Kidney tubule cell (primary cell): ENCODE measurements at places on chromosomes 4 and X.

GRCh38 chrX:119539872-119540271 is 25.3 kb downstream of the STEEP1 start:
- no peak for DNase-seq

DNA sequence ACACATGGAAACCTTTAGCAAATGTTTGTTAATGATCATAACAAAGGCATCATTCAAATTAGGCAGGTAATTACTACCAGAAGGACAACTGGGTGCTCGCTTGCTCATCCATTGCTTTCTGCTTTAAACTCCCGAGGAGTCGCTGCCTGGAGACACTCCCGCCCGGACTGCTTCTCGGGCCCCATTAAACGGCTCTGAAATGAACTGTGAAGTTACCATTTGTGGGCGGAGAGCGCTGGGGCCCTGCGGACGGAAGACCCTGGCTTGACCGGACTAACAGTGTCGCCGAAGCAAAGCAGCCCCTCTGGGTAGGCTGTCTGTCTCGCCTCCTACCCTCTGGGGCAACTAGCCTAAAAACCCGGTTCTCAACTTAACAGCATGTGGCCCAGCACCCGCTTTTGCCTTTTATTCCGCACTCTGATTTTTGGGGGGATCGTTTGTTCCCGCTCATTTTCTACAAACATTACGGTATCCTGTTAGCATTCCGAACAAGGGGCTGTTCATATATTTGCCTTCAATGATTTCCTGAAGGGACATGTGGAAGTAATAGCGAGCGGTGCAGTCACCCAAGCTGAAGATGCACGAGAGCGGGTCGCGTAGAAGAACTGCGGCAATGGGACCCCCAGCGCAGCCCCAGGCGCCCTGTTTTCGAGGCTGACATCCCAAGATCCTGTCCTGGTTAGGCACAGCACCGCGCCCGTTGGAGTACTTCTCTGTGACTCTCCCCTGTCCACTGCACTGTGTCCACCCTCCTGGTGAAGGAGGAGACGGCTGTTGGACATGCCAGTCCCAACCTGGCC is 1.6 kb upstream of the PDGFRA start:
- peak; percentile 56 for DNase-seq

- DNase-seq: no peak
Observed at GRCh38 chr4:69838977-69839376, 21.0 kb downstream of the SULT1E1 start.

GRCh38 chr4:11446155-11446811 is 17.6 kb upstream of the HS3ST1 start:
- peak; percentile 17 for DNase-seq

GRCh38 chr4:144970597-144970996 is 127.4 kb downstream of the ANAPC10 start:
- DNase-seq: no peak

DNA sequence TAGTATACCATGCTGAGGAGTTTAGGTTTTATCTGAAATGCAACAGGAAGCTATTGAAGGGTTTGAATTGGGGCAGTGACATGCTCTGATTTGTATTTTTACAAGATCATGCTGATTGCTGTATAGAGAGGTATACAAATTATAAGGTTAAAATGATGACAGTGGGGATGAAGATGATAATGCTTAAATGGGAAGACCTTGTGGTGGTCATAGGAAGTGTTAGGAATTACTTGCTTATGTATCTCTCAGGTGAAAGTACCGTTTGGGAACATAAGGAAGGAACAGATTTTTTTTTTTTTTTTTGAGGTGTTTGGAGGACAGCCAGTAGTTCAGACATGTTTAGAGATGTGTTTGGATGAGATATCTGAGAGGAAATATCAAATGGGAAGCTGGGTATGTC is 5.0 kb downstream of the BMP2K start:
- no peak for DNase-seq

GRCh38 chrX:8971116-8971515 is 62.8 kb downstream of the FAM9B start:
- DNase-seq: peak; percentile 66

- DNase-seq: peak; percentile 81
Observed at GRCh38 chr4:124713185-124713592, 657 bp upstream of the ANKRD50 start.

- DNase-seq: no peak
Observed at GRCh38 chr4:673349-674091, 556 bp downstream of the ATP5ME start.

GRCh38 chr4:121477480-121477879 is 96.7 kb upstream of the QRFPR start:
- DNase-seq: no peak

- DNase-seq: no peak
Observed at GRCh38 chrX:7261672-7262332, 113.8 kb upstream of the PUDP start.

GRCh38 chrX:152958047-152958446 is 35.9 kb downstream of the PNMA5 start:
- peak; percentile 24 for DNase-seq

- peak; percentile 19 for DNase-seq
Observed at GRCh38 chr4:89072921-89073320, 15.9 kb upstream of the FAM13A start.

DNA sequence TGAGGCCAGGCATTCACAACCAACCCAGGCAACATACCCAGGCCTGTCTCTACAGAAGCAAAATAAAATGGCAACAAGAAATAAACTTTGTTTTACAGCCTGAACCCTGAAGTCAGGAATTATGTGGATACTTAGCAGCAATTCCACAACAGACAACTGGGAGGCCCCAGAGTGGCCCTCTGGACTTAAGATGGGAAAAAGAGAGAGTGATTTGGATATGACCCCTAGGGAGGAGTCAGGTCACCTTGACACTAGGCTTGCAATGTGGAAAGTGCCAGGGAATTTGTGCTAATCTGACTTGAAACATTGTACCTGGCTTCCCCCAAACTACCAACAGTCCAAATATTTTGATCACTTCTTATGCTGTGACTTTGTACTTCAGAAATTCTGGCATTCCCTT is 193.1 kb downstream of the PARM1 start:
- no peak for DNase-seq

- DNase-seq: no peak
Observed at GRCh38 chr4:568962-569361, 7.1 kb downstream of the TMEM271 start.

GRCh38 chr4:77074381-77074831 is 1.4 kb downstream of the CCNI start:
- DNase-seq: peak; percentile 11

DNA sequence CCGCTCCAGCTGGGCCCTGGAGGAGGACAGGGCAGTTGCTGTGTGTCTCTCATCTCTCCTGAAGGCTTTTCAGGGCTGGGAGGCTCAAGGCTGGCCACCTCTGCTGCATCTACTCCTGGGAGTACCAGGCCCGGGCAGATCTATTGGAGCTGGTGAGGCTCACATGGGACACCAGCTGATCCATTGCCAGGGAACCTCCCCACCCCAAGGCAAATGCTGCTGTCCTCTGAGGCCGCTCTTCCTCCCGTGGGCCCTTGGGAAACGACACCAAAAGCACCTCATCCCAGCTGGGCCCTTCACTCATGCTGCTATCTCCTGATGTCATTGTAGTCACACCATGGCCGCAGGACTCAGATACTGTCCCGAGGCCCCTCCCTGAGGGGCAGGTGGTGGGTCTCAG is 3.6 kb downstream of the UBL4A start:
- DNase-seq: no peak

DNA sequence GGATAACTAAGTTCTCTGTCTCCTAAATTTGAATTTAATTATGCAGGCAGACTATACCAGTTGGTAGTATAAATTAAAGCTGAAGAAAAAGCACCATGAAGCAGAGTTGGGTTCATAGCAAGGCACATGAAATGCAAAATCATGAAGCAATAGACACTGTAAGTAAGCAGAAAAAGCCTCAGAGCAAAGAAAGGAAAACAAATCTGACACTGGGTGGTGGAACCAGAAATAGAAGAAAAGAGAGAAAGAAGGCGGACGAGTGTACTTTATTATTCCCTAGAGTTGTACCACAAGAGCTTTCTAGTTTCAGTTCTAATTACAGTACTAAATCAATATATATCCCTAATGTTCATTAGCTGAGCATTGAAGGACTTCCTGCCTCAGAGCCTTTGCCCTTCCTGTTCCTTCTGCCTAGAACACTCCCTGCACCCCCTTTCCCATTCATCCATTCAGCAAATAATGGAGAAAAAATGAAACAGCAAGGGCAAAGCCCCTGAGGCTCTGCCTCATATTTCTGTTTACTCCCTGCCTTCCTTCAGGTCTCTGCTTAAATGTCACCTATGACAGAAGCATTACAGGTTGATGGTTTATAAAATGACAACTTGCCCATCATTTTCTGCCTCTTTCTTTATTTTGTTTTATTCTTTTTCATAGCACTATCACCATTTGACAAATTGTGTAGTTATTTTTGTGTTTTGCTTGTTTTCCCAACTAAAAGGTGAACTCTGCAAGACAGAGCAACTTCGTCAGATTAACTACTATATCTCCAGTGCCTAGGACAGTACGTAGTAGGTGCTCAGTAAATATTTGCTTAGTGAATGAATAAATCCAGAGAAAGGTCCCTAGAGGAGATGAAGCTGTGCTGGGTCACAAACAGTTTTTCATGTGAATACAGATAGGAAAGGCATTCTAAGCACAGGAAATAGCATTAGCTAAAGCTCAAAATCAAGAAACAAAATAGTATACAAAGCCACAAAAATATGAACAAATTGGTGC is 154.0 kb upstream of the RASGEF1B start:
- no peak for DNase-seq

- DNase-seq: peak; percentile 64
Observed at GRCh38 chr4:147160908-147161513, 215.3 kb upstream of the TTC29 start.

GRCh38 chr4:56425518-56425917 is 9.9 kb downstream of the PPAT start:
- DNase-seq: no peak

- no peak for DNase-seq
Observed at GRCh38 chrX:55490121-55490520, 473 bp upstream of the USP51 start.

GRCh38 chr4:173520921-173521466 is 9.0 kb downstream of the HAND2 start:
- DNase-seq: no peak

- no peak for DNase-seq
Observed at GRCh38 chrX:15401378-15401777, 17.2 kb upstream of the VEGFD start.

GRCh38 chrX:45295259-45295986 is 94.7 kb upstream of the DIPK2B start:
- DNase-seq: peak; percentile 81

DNA sequence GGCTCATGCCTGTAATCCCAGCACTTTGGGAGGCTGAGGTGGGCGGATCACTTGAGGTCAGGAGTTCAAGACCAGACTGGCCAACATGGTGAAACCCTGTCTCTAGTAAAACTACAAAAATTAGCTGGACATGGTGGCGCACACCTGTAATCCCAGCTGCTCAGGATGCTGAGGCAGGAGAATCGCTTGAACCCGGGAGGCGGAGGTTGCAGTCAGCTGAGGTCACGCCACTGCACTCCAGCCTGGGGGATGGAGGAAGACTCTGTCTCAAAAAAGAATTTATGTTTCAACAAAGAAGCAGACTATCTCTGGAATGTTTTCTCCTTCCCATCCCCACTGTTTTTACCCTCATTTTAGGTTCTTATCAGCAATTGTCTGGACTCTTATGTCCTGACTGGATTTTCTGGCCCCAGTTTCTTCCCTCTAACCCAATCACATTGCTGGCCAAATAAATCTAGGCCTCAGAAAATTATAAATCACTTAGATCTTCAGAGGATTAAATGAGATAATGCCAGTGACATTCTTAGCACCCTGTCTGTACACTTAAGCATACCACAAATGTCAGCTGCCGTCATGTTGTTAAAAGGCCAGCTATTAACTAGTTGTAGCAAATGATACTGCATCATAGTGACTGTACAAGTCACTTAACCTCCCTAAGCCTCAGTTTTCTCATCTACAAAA is 44.9 kb upstream of the PRSS48 start:
- DNase-seq: no peak

GRCh38 chrX:103685396-103685795 is 1.1 kb downstream of the MORF4L2 start:
- no peak for DNase-seq

GRCh38 chrX:39678914-39679313 is 418.8 kb downstream of the BCOR start:
- no peak for DNase-seq

DNA sequence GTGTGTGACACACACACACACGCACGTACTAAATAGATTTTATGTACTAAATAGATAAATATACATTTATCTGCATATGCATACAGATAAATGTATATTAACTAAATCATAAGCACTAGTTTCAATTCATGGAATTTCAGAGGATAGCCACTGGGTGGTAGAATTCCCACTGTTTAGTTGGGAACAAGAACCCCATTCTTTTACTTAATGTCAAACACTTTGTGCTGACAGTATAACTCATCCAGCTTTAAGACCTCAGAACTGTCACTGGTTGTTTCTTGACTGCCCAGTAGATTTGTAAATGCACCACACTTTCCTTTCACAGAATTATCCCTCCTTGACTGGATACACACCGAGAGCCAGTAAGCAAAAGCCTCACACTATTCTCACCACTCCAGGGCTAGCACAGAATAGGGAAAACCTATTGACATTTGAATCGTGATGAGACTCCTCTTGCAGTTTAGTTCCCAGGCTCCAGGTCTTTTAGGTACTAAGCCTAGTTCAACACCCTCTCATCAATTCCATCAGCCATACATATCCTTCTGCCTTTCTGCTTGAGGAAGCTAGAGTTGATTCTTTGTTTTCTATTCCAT is 32.4 kb downstream of the PPARGC1A start:
- DNase-seq: no peak

DNA sequence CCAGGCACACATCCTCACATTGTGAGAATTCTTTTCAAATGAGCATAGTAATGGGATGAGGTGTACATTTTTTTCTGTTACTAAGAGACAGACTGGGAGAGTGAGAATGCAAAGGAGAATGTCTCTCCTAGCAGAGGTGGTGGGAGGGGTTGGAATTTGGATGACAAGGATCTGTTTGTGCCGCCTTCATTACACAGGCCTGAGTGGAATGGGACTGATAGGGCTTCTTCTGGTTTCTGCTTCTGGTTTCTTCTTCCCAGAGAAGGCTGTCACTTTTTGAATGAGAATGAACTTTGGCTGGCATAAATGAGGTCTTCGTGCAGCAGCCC is 55.4 kb downstream of the C4orf51 start:
- DNase-seq: peak; percentile 99

GRCh38 chr4:79017481-79017880 is 78.2 kb upstream of the PAQR3 start:
- DNase-seq: no peak

GRCh38 chr4:7173841-7174449 is 18.4 kb upstream of the SORCS2 start:
- no peak for DNase-seq

- DNase-seq: no peak
Observed at GRCh38 chr4:142231787-142232186, 595.4 kb downstream of the IL15 start.
